ENCODE measurements at places on chromosomes 12 and 14. TPM values are rescaled to one million over a fixed set of nuclear protein-coding genes. Genes with fewer than 3 reads are reported as not detected.

DNA sequence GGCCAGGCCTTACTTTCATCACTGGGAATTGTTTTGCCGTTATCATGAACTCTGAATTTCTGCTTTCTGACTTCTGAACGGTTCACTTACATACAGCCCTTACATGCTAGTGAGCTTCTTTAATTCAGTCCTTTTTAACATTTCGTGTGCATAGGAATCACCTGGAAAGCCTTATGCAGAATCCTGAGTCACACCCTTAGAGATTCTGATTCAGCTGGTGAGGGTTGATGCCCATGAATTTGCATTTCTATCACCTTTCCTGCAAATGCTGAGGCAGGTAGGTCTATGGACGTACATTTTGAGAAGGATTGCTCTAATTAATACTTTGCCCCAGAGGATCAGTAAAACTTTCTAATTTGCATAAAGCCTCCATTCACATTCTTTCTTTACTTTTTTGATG lies 44.0 kb downstream of the PPHLN1 start:
- DNase-seq = no peak

DNA sequence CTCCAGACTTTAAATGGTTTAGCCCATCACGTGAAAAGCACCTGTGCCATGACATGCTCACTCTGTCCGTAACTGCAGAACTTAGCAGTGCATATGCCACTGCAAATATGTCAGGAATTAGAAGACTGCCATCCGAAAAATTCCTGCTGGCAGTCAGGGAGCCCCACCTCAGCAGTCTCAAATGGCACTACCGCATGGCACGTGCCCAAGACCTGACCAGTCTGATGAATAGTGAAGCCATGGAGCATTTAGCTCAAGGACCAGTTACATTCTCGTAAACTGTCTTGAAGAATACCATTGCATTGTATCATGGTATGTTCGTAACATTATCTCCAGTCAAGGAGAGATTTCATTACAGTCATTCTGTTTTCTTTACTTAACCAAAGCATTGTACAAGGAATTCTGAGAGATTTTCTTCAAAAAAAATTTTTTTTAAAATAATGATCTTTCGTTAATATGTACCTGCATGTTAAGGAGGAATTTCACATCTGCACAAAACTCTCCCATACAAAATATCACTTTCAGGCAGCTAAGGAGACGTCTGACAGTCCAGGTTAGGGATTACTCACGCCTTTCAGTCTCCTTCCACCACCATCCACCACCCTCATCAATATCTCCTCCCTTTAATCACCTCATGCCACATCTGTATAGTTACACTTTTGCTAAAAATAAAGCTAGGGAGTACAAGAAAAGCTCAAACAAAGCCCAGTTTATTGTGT lies 138.5 kb downstream of the ANO2 start:
- DNase-seq = no peak

Gene TC2N
- total RNA-seq = 49.2 TPM

DNA sequence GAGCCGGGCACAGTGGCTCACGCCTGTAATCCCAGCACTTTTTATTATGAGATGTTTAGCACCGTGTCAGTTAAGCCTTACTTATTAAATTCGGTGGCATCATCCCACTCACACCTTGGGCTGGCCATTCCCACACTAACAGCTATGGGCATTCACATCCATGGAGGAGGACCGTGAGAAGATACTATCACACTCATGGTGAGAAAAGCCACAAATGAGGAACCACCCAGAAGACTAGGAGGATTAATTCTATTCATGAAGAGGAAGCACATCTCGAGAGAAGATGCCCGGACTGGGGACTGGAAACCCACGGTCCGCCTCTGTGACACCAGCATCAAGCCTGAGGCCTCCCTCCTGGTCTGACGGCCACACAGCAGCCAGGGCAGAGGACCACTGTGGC lies 4.9 kb downstream of the CDC42BPB start:
- DNase-seq = no peak

DNA sequence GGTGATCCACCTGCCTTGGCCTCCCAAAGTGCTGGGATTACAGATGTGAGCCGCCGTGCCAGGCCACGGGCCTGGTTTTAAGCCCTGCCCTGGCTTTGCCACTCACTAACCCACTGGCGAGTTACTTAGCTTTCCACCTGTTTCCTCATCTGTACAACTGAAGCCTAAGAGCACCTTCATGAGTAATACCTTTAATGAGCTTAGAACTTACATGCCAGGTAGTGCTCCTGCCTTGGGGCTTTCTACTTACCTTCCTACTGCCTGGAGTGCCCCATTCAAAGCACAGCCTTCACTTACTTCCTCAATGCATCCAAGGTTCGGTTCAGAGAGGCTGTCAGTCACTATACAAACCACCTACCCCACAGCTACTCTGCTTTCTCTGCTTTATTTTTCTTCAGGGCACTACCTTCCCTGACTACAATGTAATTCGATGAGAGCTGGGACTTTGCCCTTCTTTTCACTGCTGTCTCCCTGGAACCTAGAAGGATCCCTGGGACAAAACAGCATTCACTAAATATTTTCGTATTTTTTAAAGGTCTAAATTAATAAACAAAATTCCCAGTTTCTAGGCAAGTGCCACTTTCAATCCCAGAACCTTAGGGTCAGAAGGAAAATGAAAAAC lies 13.8 kb downstream of the ZCCHC8 start:
- DNase-seq = no peak

Gene LRP1
- total RNA-seq = 262 TPM

DNA sequence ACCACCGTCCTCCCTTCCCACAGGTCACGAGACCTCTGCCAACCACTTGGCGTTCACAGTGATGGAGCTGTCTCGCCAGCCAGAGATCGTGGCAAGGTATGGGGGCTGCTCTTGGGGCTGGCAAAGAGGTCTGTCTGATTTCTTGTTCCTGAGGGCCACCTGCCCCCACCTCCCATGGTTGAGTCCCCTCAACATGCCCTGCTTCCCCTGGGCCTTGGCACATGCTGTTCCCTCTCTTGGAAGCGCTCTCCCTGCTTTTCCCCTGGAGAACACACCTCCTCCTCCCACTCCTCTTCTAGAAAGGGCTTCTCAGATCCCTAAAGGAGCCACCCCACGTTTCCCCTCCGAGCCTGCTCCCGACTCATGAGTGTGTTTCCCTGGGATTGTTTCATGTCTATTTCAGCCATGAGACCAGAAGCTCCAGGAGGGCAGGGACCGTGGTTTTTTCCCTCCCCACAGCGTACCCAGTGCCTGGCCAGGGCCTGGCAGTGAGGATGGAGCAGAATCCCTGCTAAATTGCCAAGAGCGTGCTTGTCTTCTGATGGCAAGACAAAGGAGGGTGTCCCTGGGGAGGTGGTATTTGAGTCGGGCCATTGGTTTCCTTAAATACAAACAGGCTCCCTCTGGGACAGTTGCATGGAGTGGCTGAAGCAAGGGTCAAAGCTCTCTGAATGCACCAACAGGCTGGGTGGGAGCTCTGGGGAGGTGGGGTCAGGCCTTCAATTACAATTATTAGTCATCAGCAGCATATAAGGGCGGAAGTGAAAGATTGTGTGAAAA lies 34.1 kb downstream of the CYP46A1 start:
- no peak for DNase-seq

Data from sigmoid colon (tissue), 7 donors.